ENCODE measurements at places on chromosomes 7 and 10. TPM values are rescaled to one million over a fixed set of nuclear protein-coding genes. Genes with fewer than 3 reads are reported as not detected.

DNA sequence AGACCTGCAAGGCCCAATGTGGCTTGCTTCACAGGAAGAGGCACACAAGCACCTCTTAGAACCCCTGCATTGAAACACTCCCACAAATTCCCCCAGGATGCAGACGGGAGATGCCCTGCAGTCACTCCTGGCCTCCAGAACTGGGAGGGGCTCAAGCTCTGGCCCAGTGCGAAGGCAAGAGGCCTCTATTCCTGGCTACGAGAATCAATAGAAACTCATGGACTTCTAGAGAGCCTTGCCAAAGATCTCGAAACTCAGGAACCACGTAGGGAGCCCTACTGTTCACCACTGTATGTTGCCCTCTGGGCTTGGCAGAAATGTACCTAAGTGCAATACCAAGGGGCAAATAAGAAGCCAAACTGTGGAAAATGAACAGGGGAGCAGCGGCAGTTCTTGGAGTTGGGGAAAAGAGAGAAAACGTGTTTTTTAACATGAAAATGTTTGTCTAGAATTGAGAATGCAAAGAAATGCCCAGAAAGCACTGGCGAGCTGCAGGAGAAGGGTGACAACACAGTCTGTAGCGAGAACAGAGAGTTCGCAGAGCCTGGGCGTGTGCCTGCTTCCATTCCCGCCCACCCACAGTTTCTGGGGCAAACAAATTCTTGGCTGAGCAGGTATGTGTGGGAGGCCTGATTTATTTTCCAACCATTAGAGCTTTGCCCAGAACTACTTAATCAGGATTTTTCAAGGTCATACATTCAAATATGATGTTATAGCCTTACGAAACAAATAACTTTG, 260.5 kb upstream of the KLF14 start:
- no peak for DNase-seq

GRCh38 chr10:71082960-71083715, 129.2 kb upstream of the UNC5B start:
- DNase-seq, result no peak

DNA sequence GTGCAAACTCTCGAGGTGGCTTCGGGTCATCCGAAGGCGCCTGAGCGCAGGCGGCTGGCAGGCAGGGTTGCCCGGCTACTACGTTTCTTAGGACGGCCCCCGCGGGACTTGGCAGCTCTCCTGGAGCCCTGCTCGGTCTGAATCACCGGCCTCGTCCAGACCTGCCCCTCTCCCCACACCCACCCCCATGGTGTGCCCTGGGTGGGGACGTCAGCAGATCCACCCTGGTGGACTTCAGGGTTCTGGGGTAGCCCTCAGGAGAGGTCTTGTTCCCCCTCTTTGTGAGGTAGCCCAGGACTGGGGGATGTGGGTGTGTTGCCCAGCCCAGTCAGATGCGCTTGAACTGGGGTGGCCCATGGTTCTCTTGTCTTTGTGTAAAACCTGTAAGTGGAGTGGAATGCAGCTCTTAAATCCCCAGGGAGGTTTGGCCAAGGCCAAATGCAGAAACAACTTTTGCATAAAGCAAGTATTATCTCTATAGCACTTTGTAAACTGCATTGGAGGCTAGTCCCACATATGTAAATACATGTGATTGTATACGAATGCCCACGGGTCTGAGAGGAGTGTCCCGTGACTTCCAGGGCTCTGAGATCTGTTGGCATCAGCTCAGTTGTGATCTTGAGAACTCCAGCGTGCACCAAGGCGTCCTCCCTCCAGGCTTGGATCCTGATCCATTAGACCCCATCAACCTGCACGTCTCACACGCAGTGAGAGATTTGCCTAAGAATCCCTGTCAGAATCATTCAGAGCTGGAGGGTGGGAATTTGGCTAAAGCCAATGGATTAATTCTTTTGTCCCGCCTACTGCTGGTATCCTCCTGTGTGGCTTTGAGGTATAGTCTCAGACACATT, 1.8 kb downstream of the PFKFB3 start:
- no peak for DNase-seq

GRCh38 chr10:49076319-49076718, 39.0 kb downstream of the VSTM4 start:
- DNase-seq, result no peak

GRCh38 chr10:52146766-52147165, 167.3 kb upstream of the DKK1 start:
- DNase-seq, result no peak

- peak; percentile 3 for DNase-seq
Observed at GRCh38 chr10:132382231-132382922, 14.6 kb upstream of the PWWP2B start.

DNA sequence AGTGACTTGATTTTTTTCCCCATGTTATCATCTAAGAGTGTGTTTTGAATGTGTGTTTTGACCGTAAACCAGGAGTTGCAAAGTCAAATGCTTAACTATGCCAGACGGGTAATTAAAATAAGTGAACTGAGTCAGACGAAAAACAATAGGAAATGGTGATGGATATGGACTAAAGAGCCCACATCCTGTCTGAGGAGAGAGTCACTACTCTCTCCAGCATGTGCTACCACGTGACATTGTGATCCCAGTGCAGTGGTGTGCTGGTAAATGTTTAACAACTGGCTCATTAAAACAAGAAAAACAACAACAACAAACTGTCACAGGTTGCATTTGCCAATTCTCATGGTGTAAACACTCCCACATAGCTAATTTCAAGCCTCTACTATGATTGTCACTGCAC, 164.3 kb downstream of the SUGCT start:
- DNase-seq, result no peak

- no peak for DNase-seq
Observed at GRCh38 chr10:1572519-1573333, 164.6 kb downstream of the ADARB2 start.

Gene TMEM130
- total RNA-seq, result not detected

- no peak for DNase-seq
Observed at GRCh38 chr7:88771417-88771816, 11.9 kb downstream of the ZNF804B start.

DNA sequence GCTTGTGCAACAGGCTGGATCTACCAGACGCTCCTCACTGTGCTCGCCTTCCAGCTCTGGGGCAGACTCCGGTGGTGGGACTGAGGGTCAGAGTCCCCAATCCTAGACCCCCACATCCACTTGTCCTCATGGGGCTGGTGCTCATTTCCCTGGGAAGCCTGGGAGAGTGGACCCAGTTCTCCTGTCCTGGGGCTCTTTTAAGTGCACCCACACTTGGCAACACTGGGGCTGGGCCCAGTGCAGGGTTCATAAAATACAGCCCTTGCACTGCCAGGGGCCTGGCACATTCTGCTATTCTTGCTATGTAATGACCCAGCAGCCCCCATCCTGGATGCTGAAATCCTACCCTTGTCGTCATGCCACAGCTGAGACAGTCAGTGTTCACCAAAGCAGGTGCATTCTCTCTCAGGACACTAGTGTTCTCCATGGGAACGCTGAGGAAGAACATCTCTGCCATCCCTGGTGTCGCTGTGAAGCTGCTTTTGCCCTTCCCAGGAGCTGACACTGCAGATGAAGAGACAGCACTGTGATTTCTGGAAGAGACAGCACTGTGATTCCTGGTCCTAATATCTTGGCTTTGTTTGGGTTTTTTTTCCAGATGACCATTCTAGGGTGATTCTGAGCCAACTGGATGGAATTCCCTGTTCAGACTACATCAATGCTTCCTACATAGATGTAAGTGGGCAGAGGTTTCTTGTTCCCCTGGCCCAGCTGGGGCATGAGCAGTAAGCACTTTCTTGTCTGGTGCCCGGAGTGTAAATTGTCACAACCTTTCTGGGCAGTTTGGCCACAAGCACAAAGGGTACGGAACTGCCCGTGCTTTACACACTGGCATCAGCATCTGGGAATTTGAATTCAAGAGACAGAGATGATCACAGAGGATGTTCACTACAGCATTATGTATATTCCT, 65.6 kb downstream of the MKI67 start:
- no peak for DNase-seq

Gene MUC12
- not detected for total RNA-seq

DNA sequence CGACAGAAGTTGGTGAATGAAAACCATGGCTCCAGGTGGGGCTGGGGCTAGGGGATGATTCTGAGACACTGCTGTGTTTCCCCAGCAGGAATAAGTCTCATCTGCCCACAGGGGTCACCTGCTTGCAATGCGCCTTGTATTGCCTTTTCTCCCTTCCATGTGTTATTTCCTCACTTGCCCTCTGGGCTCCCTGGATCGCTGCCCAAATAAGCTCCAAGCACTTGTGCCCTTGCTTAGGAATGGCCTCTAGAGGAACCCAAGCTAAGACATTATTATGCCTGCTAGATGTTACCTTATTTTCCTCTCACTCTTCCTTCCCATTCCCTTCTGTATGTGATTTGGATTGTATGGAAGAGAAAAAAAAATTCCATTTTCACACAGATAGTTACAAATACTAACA, 24.8 kb upstream of the PLPP4 start:
- no peak for DNase-seq

DNA sequence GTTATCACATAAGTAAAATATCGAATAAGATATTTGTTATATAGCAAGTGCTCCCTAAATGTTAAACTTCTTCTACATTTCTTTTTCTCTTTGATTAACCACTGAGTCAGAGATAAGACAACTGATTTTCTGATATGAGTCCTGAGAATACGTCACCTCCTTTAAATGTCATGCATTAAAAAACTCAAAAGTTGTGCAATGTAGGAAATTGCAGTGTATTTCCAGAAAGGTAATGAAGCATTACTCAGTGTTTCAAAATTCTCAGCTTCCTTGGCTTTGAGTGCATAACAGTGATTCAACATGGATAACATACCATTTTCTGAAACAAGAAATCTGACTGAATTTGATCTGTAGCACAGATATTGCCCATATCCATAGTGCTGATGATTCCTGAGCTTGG, 155.8 kb downstream of the BMPER start:
- no peak for DNase-seq

- no peak for DNase-seq
Observed at GRCh38 chr10:103564116-103564501, 70.6 kb downstream of the NEURL1 start.

Gene CADPS2
- not detected for total RNA-seq

Gene CPA2
- not detected for total RNA-seq

Gene FAM13C
- not detected for total RNA-seq

Gene ADRB1
- 1.4 TPM for total RNA-seq

- DNase-seq, result no peak
Observed at GRCh38 chr10:127813290-127813689, 76.3 kb downstream of the FOXI2 start.

GRCh38 chr10:5698062-5698461, 13.4 kb downstream of the TASOR2 start:
- DNase-seq, result no peak

Gene CCZ1
- 81.3 TPM for total RNA-seq

GRCh38 chr10:26543567-26544306, 105.6 kb downstream of the APBB1IP start:
- DNase-seq, result no peak

DNA sequence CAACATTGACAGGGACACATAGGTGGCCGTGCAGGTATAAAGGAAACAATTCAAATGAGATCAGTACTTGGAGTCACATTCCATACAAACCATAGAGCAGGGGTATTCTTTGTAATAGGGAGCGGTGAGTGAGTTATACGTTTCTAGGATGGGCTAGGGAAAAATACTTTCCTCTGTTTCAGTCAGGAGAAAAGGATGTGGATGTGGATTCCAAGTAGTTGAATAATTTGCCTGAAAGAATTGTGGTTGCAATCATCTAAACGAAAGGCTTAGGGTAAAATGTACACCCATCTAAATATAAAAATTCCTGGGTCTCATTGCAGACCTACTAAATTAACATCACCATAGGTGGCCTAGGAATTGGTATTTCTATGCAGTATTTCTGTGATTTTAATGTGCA, 270.7 kb upstream of the IGFBP3 start:
- no peak for DNase-seq

DNA sequence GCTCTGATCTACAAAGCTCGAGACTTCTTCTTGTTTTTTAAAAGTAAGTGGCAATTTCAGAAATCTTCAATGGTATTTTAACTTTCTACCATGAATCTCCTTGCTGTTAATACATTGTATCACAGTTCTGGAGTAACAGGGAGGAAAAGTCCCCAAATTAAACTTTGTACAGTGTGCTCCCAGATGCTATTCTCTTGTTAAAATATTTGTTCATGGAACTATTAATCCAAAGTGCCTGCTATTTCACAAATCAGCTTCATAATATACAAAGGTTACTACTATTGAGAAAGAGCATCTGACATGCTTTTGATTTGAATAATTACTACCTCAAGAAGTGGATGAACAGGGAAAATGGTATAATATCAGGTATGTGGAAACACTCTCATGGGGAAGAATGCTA, 36.6 kb downstream of the SIRT1 start:
- no peak for DNase-seq

- no peak for DNase-seq
Observed at GRCh38 chr10:111435871-111436270, 359.0 kb downstream of the ADRA2A start.

DNA sequence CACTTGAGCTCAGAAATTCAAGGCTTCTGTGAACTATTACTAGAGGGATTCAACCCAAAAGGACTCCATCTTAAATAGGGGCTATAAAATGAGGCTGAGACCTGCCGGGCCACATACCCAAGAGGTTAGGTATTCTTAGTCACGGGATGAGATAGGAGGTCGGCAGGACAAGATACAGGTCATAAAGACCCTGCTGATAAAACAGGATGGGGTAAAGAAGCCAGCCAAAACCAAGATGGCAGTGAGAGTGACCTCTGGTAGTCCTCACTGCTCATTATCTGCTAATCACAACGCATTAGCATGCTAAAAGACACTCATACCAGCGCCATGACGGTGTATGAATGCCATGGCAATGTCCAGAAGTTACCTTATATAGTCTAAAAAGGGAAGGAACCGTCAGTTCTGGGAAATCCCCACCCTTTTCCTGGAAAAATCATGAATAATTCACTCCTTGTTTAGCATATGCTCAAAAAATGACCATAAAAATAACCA, 101.2 kb upstream of the TRIM24 start:
- no peak for DNase-seq

GRCh38 chr10:97450828-97451227, 4.9 kb downstream of the ZDHHC16 start:
- DNase-seq, result no peak

Gene CPA1
- not detected for total RNA-seq

Gene TFR2
- total RNA-seq, result 2.6 TPM
